ENCODE measurements at places on chromosomes 12 and 14.

DNA sequence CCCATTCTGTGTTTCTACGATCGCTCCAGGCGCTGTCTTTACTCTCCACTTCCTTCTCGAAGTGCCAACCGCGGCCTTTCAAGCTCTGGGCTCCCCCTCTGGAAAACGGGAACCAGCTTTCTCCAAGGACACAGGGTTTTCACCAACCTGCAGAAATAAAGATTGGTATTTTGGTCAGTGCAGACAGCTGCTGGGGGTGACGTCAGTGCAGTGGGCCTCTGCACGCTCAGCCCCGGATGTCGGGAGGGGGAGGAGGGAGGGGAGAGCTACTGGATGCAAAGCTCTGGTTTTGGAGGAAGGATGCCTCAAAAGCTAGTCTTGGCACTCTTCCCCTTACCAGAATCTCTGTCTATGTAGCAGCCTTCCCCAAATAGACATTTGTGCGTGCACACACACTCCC is 19.9 kb downstream of the HRK start:
- DNase-seq = peak; percentile 83

GRCh38 chr12:1797011-1797901 is 23.1 kb upstream of the LRTM2 start:
- DNase-seq = no peak

DNA sequence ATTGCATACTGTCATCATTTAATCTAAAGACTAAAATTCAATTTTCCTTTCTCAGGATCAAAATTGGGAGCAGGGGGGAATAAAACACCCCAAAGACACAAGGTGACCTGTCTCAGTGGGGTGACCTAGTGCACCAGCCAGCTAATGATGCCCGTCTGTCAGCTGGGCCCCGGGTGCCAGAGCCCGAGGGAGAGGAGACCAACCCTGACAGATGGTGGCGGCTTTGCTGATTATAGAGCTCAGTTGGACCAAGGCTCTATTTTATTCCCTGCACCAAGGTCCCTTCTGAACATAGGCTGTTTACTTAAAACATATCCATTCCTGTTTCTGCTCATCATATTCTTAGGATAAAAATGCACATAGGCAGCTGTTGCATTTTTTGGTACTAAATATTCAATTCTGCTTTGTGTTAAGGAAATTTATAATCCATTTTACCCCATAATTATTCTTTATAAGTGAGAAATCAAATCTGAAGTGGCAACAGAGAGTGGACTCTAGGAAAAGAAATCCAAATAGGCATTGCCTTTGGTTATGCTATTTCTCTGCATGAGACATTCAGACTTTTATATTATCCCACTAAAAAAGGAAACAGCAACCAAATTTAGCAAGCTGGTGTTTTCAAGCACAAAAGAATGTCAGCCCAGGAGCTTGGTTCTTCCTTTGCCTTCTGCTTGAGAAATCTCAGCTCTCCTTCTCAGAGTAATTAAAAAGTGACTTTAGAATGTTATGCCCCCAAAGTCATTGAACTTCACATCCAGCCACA is 96.8 kb upstream of the IFNG-AS1 start:
- DNase-seq = no peak

DNA sequence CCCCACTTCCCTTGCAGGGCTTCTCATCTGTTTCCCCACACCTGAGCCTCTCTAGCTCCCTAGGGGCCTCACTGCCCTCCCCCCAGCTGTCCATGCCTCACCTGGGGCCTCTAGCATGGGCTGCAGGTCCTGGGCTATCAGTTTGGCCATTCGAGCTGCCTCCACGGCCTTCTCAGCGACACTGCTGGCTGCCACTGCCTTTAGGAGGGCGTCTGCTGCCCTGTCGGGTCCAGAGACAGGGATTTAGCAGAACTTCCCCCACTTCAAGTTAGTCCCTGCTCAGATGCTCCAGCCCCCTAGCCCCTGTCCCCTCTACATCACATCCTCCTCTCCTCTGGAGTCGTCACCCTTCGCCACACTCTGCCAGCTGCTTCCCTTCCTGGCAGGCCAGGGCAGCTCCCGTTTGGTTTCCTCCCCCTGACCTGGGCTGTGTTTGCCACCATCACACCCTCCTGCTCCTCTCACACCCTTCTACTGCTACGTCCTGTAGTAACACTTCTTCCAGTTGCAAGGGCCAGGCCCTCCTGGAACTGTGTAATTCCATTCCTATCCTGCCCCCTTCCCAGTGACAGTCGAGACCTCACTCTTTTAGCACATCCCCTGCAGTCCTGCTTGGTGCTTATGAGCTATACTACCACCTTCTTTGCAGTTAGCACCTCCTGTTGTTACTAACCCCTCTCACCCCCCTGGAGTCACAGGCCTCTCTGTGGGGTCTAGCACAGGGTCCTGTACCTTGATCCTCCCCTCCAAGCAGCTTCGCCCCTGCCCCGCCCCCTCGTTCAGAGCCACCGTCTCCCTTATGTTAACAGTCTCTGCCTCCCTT is 4.3 kb upstream of the AP1G2 start:
- no peak for DNase-seq

DNA sequence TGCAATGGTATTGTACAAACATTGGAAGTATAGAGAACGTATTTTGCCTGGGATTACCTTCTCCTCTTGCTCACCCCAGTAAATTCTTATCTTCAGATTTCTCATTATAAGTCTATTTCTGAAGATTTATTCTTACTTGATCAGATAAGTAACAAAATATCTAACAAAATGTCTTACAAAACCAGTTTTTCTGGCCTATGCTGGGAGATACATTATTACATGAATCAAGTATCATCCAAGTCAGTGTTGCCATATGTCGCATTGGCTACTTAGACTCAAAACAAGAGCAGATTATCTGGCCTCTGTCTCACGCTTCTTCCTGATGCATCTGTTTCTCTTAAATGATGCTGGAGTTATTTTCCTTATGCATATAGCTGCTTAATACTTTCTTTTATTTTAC is 408.5 kb downstream of the CCER1 start:
- DNase-seq = no peak

- no peak for DNase-seq
These were observed 188.1 kb upstream of the PRKD1 start for GRCh38 chr14:30115756-30116155.

- peak; percentile 23 for DNase-seq
These were observed 342.7 kb downstream of the CACNA1C start for GRCh38 chr12:2395354-2395977.

DNA sequence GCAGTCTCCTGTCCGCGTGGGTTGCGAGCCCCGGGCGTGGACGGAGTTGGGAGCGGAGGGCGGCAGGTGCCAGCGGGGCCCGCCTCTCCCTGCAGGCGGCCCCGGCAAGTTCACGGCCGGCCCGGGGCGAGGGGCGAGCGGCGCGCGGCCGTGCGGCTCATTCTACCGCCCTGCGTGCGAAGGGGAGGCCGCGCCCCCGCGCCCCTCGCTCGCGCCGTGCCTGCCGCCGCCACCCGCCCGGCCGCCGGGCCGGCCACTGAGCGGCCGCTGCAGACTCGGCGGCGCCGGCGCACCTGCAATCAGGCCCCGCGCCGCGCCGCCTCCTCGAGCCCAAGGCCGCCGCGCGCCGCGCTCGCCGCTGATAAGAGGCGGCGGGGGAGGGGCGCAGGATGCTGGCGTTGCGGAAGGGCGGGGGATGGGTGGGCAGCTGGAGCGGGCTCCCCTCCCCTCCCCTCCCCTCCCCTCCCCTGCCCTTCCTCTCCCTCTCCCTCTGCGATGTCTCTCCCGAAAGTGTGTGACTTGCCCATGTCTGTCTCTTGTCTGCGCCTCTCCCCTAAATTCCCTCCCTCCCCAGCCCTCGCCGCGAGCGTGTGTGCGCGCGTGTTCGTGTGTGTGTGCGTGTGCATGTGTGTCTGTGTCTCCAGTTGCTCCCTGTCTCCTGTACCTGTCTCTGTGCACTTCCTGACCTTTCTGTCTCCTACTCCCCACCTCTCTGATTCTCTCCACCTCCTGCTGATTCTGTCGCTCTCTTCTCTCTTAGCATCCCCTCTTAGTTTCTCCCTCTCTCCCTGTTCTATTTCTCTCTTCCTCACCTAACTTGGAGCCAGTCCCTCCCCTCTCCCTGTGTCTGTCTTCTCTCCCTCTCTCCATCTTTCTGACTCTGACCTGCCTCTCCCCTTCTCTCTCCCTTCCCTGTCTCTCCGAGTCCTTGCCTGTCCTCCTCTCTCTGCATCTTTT is 768.1 kb upstream of the TBX3 start:
- peak; percentile 25 for DNase-seq

DNA sequence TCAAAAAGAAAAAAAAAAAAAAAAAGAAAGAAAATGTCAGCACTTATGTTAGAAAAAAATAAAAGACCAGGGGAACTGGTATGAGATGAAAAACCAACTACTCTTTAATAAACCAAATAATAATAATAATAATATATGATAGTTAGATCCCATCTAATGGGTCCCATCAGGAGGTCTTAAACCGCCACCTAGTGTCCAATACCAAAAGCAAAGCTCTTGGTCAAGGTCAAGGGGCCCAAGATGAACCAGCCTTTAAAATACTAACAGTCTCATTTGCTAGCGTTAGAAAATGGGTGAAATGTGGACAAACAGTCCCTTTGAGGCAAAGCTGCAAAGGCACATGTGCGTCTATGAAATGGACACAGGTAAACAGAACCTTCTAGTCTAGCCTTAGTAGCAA is 12.3 kb downstream of the BRAP start:
- peak; percentile 18 for DNase-seq

- DNase-seq = no peak
These were observed 18.2 kb downstream of the RTN1 start for GRCh38 chr14:59852350-59852749.

GRCh38 chr12:47033789-47034555 is 45.4 kb upstream of the PCED1B start:
- DNase-seq = peak; percentile 30

DNA sequence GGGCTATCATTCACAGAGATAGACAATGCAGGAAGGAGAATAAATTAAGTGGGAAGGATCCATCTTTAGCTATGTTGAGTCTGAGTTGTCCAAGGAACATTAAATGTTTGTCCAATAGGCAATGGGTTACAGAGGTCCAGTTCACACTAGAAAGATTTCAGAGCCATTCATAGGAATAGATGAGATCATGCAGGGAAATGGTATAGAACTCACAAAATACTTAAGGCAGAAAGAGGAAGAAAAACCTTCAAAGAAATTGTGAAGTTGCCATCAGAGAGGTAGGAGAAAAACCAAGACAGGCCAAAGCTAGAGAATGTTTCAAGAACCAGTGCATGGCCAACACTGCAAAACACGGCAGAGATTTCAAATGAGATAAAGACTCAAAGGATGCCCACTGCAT is 94.1 kb downstream of the PHLDA1 start:
- DNase-seq = no peak

DNA sequence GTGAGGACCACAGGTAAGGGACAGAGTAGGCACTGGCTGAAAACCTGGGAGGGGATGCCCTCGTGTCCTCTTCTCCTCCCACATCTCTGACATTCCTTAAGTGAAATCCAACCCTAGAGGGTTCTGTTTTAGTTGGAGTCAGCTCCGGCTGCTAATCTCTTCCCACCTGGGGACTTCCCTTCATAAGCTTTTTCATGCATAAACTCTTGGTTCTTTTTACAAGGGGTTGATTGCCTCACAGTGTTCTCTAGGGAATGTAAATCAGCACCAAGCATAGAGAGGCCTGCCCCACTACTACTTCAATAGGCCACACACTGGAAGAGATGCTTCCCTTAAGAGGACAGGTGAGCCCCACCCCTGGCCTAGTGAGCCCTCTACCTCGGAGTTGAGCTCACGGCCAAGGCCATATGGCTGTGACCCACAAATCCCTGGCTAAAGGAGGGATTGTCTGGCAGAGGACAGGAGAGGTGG is 3.2 kb upstream of the SYNDIG1L start:
- DNase-seq = no peak

DNA sequence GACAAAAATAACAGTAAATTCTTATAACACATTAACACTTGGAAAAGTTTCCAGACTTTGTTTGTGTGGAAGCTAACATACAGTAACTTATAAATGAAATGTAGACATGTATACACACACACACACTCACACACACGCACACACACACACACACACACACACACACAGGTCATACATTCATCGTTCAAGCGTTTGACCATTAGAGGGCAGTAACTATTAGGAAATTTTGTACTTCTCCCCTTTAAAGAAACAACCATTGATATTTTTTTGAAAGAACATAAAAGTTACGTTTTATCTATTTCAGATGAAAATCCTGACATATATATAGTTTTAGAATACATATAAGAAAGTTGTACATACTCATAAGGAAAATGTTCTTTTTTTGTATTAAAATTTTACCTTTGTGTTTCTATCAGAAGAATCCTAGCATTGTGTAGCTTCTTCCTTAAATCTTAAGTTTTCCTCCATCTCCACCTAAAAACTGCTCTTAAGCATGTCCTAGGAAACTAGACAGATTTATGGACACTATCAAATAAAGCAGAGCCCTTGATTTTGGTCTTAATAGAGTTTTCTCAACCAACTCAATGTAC is 29.0 kb downstream of the PTPRQ start:
- DNase-seq = peak; percentile 79

- DNase-seq = no peak
These were observed 31.9 kb downstream of the KNTC1 start for GRCh38 chr12:122558745-122559641.

GRCh38 chr14:61322011-61322798 is 826 bp downstream of the PRKCH start:
- no peak for DNase-seq

DNA sequence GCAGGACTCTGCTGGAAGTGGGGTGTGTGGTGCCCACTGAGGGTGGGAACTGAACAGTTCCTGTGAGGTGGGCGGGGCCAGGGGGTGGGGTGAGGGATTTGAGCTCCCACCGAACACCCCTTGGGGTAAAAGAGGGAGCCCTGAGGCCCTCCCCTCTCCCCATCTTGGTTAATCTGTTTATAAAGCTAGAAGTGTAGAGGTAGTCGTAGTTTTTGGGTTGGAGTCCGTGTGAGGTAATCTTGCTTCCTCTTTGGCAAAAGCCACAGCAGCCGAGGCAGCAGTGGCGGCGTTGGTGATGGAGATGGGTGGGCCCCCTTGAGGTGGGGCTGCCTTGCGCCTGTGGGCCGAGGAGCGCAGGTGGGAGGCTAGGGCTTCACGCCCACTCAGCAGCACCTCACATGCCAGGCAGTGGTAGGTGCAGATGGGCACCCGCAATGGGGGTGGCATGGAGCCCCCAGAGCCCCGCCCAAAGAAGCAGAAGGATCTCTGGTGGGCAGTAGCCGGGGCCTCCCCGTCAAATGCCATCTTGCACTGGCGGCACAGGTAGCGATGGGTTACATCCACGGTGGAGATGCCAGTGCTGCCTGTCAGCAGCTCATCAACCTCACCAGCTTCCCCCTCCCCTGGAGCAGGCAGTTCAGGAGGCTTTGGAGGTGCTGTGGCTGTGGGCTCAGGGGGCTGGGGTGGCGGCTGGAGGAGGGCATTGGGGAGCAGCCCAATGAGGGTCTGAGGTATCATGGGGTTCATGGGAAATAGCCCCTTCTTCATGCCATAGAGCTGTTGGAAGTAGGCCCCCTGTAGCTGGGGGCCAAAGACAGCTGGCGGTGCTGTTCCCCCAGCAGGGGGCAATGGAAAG is 29.6 kb downstream of the ZFHX2 start:
- no peak for DNase-seq
